ENCODE measurements at places on chromosomes 2 and 18. TPM values are rescaled to one million over a fixed set of nuclear protein-coding genes. Genes with fewer than 3 reads are reported as not detected.

DNA sequence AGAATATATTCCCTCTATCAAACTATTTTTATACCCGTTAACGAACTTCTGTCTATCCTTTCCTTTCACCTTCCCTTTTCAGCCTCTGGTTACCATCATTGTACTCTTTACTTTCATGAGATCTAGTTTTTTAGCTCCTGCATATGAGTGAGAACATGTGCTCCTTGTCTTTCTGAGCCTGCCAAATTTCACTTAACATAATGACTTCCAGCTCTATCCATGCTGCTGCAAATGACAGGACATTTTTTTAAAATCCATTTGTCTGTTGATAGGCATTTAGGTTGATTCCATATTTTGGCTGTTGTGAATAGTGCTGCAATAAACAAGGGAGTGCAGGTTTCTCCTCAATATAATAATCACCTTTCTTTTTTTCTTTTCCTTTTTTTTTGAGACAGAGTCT is 8.2 kb upstream of the CCDC195 start:
- DNase-seq, result no peak

GRCh38 chr2:241844831-241845578 is 13.7 kb downstream of the PDCD1 start:
- no peak for DNase-seq

DNA sequence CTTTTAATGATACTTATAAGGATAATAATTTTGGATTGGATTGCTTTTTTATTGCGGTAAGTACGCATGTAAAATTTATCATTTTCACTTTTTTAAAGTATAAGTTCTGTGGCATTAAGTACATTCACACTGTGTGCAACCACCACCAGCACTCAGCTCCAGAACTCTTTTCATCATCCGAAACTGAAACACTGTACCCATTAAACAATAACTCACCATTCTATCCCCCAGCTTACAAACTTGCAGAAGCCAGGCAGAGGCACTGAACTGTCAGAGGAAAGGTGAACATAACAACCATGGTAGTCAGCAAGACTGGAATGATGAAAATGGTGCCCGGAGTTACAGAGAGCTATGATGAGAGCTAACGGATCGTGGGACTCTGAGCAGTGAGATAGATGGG is 465.9 kb downstream of the ADCYAP1 start:
- no peak for DNase-seq

DNA sequence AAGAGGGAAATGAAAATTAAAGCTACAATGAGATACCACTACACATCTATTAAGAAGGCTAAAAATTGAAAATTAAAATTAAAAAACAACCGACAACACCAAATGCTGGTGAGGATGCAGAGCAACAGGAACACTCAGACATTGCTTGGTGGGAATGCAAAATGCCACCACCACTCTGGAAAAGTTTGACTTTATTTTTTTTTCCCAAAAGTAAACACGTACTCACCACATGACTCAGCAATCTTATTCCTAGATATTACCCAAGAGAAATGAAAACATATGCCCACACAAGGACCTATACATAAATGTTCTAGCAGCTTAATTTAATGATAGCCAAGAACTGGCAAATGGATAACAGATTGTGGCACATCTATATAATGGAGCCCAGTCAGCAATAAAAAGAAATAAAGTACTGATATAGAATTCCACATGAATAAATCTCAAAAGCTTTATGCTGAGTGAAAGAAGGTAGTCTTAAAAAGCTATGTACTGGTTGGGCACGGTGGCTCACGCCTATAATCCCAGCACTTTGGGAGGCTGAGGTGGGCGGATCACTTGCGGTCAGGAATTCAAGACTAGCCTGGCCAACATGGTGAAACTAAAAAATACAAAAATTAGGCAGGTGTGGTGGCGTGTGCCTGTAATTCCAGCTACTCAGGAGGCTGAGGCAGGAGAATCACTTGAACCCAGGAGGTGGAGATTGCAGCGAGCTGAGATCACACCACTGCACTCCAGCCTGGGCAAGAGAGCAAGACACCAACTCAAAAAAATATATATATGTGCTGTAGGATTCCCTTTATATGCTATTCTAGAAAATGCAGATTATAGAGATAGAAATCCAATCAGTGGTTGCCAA is 4.2 kb upstream of the PROC start:
- DNase-seq, result no peak

GRCh38 chr2:201777869-201778268 is 2.9 kb downstream of the ALS2 start:
- no peak for DNase-seq

DNA sequence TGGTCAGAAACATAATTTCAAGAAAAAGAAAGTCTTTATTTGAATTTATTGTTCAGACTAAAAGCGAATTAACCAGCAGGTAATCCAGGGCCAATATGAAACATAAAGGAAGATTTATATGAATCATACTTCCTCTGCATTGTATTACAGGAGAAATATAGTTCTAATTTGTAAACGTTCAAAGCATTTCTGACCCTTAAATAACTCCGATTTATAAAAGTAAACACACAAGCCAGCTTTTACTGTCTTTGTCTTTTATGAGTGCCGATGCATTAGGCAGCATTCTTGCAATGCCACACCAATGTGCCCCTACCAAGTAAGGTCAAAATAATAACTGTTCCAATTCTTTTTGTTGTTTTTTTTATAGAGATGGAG is 118.8 kb upstream of the RBBP8 start:
- no peak for DNase-seq

DNA sequence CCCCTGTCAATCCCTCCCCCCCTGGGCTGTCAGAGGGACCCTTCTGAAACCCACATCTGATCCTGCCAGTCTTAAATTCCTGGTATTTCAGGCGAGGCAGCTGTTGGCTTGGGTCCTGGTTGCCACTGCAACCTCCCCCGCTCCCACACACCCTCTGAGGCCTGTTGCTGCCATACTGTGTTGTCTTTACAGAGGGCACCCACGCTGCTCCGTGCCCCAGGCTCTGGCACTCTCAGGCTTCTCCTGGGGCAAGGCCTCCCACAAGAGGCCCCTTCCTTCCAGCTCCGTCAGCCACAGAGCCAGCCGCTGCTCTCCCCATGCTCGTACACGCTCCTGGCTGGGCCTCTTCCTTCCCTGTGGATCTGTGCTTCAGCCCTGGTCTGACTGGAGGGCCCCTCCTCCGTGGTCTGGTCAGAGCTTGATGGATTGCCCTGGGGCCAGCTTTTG is 8.6 kb downstream of the CABLES1 start:
- no peak for DNase-seq

DNA sequence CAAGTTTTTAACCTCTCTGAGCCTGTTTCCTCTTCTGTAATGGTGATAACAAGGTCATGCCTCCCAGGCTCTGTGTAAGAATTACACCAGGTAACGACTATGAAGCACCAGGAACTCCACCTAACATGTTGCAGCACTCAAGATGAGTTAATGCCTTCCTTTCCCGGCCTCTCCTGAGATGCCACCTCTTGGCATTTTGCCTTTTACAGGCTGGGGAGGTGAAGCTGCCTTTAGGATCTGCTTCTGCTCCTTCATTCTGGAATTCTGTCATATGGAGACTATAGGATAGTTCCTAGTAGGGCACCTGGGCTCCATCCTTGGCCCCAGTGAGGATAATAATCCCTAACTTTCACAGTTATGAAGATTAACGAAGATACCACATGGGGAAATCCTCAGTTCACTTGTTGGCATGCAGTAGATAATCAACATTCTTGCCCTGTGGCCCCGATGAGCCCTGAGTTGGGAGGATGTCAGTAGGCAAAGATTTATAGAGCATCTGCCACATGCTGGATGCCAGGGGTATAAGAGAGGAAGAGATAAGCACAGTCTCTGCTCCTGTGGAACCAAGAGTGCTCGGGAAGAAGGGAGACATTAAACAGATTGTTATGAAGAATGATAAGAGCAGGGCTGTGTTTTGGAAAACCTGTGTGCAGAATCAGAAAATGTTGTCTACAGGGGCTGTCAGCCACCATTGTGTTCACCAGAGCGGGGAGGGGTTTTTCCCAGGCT is 43.9 kb upstream of the KCNF1 start:
- no peak for DNase-seq

DNA sequence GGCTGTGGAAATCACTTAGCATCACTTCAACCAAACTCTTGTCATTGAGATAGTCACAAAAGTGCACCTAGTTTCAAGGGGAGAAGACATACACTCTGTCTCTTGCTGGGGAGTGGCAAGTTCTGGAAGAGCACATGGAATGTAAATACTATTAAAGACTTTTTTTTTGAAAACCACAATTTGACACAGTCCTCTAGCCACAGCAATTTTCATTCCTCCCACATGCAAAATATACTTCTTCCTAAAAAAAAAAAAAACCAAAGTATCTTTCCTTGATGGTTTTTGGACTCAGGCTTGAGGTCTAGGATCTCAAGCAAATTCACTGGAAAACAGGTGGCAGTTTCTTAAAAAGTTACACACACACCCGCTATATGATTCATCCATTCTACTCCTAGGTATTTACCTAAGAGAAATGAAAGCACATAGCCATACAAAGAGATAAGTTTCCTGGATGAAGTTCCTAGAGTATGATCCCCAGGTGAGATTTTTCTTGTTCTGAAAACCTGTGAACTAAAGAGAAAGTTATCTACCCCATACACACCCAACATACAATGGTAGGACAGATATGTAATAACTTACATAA is 295.8 kb downstream of the SP3 start:
- DNase-seq, result no peak

- no peak for DNase-seq
Observed at GRCh38 chr2:85042330-85042729, 71.4 kb downstream of the KCMF1 start.

DNA sequence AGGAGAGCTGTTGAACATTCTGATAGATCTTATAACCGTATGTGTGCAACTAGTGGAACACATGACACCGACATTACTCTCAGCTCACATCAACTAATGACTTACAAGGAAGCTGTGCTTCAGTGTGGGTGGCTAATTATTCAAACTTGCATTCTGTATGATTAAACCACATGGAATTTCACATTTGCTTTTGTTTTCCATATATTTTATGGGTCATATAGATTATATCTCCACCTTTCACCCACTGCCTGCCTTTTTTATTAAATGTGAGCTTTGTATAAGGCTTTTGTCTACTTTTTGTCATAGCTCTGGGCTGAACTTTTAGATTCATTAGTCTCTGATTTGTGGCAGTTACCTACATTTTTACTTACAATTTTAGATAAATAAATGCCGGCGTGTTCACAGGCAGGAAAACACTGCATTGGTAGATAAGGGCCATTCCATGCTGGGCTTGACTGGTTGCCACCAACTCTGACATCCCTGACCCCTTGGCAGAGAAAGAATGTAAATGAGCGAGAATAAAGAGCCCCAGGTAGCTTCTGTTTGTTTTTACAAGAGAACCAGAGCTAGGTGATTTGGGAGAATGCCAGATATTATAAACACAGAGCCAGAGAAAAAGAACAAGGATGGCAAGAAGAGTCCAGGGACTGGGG is 35.7 kb downstream of the LYPD6 start:
- no peak for DNase-seq

DNA sequence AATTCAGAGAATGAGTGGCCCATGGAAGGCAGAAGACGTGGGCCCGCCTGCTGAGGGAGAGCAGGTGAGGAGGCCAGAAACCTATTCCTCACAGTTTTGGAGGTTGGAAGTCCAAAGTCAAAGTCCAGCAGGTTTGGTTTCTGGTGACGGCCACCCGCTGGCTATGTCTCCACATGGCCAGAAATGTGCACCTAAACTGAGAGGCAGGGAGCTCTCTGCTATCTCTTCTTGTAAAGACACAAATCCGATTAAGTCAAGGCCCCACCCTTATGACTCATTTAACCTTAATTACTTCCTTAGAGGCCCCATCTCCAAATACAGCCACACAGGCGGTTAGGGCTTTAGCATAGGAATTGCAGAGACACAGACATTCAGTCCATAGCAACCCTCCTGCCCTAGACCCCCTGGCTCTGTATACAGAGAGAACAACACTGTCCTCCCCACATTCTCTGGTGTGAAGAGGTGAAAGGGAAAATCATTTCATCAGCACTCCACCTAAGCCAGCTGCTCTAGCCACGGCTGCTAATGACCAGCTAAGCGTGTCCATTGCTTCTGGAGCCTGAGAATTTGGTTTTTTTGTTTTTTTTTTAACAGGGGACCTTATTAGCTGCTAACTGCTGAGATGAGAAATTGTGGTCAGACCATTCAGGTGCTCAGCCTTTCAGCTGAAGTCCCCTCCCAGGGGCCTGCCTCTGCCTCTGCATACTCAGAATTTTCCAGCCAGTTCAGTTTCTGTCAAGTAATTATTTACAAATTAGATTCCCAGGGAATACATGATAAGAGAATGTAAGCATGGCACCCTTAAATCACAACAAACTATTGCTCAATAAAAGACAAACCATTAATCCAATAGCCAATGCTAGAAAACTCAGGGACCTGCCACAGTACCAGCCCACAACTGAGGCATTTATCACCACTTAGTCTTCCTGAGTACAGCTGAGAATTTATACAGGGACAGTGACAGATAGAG is 368.7 kb upstream of the ID2 start:
- no peak for DNase-seq

DNA sequence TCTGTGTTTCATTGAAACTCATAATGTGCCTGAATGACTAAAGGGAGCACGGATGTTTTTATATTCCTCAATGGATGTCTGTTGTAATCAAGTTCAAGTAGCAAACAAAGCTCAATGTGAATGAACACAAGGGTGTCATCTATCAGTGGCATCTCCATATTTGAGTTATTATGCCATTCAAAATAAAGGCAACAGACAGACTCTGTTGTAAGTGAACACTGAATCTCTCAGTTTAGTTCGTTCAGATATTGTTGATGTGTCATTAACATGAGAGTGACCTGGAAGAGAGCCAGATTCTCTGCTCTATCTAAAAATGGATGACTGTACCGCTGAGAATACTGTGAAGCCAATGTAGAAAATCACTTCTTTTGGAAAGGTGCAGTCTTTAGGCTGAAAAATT is 118.7 kb downstream of the NUP35 start:
- no peak for DNase-seq

DNA sequence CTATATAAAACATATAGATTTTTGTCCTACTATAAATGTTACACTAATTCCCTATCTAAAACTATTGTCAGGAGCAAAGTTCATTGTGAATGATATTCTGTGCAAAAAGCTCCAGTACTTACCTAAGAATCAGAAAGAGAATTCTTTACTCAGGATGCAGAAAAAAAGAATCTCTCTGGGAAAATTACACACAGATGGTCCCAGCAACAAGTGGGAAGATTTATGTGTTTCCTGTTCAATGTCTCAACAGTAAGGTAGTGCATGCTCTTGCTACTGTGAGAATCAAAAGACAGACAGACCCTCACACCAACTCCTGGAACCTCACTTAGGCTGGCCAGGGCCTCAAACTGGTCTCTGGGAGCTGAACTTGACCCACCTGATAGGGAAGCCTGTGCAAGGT is 11.2 kb upstream of the NAPG start:
- DNase-seq, result no peak

DBI gene
- total RNA-seq, result 286 TPM

CCDC74B gene
- 1.4 TPM for total RNA-seq

TMEM247 gene
- total RNA-seq, result not detected

FLACC1 gene
- total RNA-seq, result 0.80 TPM
